D721Med (cell line): ENCODE measurements at places on chromosomes 4 and X.

DNA sequence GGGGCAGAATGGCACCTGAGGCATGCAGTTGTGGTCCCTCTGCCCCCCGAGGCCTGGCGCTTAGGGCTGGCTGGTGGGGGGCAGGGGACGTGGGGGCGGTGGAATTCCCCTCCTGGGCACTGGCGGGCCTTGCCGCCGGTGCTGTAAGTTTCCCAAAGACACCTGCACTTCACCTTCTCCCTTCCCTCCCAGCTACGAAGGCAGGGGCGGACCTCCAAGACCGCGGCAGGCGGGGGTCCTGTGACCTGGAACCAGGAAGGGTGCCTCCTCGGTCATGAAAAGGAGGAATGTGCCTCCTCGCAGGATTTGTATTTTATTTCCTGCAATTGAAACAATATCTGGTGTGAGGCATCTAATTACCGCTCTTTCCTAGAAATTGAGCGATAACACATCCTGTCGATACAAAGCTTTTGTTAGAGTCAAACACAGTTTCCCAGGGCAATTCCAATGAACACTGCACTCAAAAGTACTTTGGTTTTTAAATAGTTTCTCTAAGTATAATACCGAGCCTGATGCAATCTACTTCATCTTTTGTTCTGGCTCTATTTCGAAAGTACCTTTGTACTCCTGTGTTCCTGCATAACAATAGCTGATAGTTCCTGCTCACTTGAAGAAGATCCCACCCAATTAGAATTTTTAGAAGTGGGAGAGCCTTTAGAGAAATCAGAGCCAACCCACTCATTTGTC lies 12.3 kb upstream of the ADRA2C start:
- no peak for DNase-seq

- no peak for DNase-seq
Observed at GRCh38 chr4:122928930-122929329, 6.5 kb upstream of the NUDT6 start.

- DNase-seq: no peak
Observed at GRCh38 chrX:44961817-44962607, 89.0 kb downstream of the KDM6A start.

DNA sequence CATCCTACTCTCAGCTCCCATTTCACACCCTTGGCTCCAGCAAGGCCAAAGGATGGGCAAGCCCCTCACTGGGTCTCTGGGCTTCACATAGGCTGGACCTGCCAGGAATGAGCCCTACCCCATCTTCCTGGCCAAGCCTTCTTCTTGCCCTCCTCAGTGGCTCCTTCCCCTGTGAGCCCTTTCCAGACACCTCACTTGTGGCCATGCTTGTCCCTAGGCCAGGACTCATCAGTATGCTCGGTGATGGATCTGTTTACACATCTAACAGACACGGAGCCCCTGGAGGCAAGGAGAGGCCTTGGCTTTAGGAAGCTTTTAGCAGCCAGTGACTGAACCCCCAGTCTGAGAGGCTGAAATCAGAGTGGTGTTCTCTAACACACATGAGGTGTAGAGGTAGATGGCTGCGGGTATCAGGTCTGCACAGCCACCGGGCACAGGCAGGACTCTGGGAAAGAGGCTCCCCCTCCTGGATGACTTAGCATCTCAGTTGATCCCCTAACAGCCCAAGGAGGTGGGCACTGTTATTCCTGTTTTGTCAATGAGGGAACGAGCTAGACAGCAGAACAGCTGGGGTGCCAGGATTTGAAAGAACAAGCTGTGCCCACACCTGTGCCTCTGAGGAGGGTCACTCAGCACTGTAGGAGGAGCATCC lies 44.8 kb downstream of the PPP2R2C start:
- DNase-seq: no peak

DNA sequence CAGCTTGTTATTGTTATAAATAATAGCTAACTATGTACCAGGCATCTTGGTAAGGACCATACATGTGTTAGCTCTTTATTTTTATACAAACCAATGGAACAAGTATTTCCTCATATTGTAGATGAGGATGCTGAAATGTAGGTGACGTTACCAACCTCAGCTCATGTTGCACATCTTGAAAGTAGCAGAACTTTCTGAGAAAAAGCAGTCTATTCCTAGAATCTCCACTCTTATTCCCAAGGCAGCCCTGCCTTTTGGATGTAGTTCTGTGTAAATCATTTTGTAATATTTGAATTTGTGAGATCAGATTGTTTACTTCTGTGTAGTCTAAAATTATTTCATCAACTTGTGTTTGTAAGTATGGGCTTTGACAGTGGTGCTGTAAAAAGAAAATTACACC lies 5.3 kb downstream of the FHDC1 start:
- DNase-seq: no peak

DNA sequence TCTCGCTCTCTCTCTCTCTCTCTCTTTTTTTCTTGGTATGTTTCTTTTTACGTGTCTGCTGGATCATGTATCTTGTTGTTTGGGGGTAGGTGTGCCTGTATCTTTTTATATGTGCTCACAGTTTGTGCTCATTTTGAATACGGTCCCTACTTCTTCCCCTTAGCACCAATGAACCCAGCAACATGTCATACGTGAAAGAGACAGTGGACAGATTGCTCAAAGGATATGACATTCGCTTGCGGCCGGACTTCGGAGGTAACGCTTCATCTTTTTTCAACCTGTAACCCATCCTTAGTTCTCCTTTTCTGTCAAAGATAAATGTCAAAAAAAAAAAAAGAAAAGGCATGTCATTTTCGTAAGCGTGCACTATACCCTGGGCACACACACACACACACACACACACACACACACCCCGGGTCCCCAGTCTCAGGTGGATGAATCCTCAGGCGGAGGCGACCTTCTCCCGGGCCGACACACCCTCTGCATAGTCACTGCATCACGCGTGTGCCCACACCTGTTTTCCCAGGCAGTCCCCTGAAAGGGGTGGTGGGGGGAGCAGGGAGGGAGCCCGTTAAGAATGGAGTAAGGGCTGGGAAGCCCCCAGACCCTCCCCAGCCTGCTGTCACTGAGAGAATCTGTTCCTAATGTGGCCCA lies 511 bp downstream of the GABRB1 start:
- DNase-seq: no peak

GRCh38 chr4:101081695-101082369 lies 265.5 kb downstream of the PPP3CA start:
- no peak for DNase-seq

- DNase-seq: no peak
Observed at GRCh38 chr4:52950226-52950625, 88.1 kb downstream of the RASL11B start.

DNA sequence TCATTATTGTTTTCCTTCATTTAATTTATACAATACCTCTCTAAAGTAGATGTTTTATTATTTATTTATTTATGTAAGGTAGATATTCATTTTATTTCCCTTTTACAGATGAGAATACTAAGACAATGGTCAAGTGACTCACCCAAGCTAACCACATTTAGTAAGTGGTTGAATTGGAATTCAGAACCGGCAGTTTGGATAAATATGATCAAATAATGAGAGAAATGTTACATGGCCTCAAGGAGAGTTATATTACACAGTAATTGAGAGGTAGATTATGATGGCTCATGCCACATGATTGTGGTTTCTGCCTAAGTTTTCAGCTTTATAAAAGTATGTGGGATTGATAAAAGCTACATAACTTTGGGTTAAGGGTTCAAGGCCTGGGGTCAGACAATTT lies 239.4 kb upstream of the BOD1L1 start:
- DNase-seq: no peak

GRCh38 chr4:55337944-55338343 lies 8.1 kb upstream of the SRD5A3 start:
- no peak for DNase-seq

DNA sequence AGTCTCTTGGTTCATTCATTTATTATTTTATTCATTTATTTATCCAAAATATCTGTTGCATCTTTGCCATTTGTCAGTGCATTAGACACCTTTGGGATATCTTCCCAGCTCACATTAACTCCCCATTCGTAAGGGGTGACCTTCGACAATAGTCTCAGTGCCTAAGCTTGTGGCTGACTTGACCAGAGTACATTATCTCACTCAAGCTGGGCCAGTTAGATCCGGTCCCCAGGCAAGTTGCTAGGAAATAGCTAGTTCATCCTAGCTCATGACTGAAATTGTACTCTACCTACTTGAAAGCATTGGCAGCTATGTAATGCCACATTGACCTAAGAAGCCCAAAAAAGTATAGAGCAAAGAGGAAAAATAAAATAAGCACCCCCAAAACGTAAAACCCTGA lies 165.3 kb downstream of the FBXO8 start:
- DNase-seq: no peak

DNA sequence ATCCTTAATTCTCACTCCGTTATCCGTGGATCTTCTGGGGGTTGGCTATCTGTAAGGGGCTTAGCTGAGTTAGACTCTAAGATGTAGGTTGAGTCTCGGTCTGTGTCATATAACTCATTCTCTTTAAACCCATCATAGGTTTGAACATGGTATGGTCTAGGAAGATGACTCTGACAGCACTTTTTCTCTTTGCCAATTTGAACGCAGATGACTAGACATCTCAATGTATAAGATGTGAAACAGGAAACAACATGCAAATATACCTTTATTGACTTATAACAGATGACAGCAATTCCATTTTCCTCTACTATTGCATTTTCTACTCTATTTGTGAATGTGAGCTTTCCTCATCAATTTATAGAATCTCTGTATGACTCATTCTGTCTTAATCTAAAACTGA lies 634.8 kb upstream of the MAGEB2 start:
- DNase-seq: no peak

DNA sequence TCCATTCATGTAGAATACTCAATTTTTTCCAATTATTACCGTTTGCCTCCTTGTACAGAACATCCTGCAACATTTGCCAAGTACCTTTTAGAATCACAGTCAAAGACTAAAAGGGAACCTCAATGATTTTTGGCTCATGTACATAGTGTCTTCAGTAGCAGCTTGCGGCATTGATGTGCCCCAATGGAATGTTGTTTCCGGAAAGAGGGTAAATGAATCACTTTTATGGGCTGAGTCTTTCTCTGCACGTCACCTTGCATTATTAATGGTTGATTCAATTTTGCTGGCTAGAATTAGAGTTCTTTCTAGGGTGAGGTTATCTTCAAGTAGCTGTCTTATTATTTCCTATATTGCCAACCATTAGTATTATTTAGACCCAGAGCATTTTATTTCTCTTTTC lies 116.9 kb upstream of the GABRA2 start:
- DNase-seq: no peak

DNA sequence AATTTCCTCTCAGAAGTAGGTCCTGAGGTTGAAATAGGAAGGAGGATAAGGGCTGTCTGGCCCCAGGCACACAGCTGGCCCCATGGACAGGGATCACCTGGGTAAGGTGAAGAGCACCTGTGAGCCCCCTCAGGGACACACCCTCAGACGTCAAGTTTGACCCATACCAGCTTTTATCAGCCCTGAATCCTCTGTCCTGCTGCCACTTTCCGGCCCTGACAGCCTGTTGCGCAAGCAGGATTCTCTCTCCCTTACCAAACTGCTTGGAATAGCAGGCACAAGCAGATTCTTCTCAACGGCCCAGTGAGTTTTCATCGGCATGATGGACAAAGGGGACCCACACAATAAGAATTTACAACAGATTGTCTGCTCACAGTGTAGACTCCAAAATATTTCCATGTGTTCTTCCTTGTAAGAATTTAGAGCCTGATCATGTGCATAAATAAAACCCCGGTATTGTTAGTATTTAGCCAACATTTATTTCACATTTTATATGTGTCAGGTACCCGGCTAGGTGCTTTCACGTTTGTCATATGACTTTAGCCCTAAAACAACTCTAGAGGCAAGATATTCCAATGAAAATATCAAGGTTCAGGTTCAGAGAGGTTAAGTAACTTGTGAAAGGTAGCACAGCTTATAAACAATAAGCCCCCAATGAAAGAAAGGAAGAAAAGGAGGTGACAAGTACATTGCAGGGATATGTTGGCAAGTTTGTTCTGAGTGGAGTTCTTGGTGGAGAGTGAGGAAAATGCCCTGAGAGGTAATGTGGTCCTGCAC lies 107.2 kb upstream of the KIT start:
- DNase-seq: no peak

- no peak for DNase-seq
Observed at GRCh38 chrX:140764401-140764919, 54.9 kb downstream of the LINC00632 start.

- no peak for DNase-seq
Observed at GRCh38 chr4:17324386-17324830, 187.5 kb downstream of the QDPR start.

DNA sequence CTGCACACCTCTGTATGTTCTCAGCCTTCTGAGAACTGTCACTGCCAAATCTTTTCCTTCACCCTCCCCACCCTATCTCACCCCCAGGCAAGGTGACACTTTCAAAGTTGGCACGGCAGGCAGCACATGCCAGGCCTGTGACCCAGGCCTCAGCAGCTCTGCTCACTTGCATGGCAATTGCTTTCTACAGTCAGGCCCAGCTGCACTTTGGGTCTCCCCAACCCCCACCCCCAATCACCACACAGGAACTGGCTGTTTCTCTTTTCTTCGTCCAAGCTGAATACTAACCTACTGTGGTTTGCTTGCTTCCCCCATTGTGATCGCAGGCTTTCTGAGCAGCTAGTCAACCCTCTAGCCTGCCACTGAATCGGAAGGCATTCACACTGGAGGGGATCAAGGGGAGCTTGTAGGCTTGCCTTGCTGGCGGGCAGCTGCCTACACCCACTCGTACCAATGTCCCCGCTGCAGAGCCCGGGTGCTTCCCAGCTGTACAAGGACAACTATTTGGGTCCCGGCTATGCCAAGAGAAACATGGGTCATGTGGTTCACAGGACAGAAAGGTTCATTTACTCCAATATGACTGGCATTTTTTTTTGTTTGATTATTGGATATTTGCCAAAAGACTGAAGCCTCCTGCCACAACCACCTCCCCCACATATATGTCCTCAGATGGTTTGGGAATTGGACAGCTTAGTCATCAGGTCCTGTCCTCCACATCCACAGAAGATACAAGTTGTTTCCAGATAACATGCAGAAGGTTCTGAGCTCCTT lies 28.1 kb downstream of the SLC25A43 start:
- DNase-seq: no peak
